CD14-positive monocyte (primary cell): ENCODE measurements at places on chromosomes 3 and 15.

- no peak for DNase-seq
Observed at GRCh38 chr3:192011137-192011536, 550.2 kb downstream of the PYDC2 start.

DNA sequence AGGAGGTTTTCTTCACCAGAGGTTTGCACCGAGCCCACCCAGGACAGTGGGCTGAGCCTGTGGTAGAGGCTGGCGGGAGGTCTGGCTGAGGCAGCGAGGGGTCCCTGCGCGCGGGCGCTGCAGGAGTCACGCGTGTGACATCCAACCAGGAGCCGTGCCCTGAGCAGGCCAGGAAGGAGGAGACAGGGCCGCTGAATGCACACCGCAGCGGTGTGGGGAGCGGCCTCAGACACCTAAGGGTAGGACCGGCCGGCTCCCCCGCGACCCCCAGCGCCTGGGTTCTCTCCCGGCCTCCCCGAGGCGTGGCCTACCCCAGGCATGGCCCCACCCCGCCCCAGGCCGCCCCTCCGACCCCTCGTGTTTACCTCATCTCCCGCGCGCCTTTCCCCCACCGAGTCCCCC, 412 bp downstream of the SLC41A3 start:
- no peak for DNase-seq

DNA sequence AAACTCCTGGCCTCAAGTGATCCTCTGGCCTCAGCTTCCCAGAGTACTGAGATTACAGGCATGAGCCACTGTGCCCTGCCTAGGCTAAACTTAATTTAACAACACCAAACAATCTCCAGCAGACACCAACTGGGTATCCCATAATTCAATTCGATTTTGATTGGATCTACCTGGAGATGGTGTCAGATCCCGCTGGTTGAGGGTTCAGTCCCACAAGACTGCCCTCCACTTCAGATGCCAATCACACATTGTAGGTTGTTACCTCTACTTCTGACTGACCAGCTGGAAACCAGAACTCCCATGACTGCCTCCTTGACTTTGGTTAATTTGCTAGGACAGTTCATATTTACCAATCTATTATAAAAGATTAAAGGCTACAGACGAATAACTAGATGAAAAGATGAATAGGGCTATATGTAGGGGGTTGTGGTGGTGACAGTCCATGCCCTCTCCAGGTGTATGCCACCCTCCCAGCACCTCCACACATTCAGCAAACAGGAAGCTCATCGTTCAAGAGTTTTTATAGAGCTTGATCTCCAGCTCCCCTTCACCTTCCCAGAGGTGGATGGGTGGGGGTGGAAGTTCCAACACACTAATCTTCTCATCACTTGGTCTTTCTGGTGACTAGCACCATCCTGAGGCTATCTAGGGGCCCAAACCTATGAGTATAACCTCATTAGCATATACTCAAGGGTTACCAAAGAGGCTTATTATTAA, 9.3 kb downstream of the B2M start:
- no peak for DNase-seq

- no peak for DNase-seq
Observed at GRCh38 chr3:132164469-132165092, 129.8 kb upstream of the CPNE4 start.

DNA sequence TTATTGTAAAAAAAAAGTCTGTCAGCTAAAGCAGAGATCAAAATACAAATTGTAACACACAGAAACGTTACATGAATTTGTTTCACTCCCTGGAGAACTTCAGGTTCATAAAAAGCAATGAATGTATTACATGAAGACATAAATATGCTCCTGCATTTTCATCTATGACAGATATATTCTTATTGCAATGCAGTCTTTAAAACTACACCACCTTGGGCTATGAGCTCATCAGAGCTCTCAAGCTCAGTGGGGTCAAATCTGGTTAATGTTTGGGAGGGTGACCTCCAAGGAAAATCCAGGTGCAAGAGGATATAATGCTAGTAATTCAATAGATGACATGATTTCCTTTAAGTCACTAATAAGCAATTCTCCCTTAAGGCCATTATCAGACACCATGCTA, 606.8 kb downstream of the EPHA3 start:
- no peak for DNase-seq

DNA sequence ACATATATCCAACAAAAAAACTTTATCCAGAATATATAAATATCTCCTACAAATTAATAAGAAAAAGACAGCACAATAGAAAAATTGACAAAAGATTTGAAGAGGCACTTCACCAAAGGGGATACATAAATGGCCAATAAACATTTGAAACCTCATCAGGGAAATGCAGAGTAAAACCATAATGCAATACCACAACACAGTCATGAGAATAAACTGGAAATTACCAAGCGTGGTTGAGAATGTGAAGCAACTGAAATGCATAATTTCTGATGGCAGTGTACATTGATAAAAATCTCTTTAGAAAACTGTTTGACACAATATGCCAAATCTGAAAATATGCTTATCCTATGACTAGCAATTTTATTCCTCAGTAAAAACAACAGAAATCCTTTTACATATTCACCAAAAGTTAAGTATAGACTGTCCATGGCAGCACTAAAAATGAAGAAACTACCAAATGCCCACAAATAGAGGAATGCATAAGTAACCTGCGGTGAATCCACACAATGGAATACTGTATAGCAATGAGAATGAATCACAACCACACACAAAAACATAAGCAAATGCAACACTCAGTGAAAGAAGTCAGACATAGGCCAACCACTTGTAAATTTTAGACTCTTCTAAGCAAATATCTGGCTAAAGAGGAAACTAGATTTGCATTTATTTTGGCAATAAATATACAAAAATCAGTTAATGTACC, 7.9 kb downstream of the LYZL4 start:
- no peak for DNase-seq

GRCh38 chr3:38038447-38038911, 529 bp upstream of the DLEC1 start:
- DNase-seq, result no peak

DNA sequence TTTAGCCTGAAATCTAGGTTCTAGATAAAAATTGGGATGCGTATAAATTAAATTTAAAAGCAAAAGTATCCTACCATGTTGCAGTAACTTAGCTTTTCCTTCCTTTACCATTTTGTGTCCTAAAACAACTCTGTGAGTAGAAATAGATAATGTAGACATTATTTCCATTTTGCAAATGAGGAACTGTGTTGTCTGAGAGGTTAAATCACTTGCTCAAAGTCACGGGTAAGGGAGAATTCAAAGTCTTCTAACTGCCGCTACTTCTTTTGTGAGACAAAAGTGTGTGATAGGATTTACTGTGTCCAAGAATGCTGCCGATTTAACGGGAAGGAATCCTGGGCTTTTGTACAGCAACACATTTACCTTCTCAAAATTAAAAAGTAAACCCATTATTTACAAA, 40.7 kb downstream of the MYO1E start:
- no peak for DNase-seq

GRCh38 chr15:69749274-69749673, 296.7 kb downstream of the RPLP1 start:
- no peak for DNase-seq

GRCh38 chr15:67049351-67050044, 15.9 kb upstream of the SMAD3 start:
- DNase-seq, result no peak

DNA sequence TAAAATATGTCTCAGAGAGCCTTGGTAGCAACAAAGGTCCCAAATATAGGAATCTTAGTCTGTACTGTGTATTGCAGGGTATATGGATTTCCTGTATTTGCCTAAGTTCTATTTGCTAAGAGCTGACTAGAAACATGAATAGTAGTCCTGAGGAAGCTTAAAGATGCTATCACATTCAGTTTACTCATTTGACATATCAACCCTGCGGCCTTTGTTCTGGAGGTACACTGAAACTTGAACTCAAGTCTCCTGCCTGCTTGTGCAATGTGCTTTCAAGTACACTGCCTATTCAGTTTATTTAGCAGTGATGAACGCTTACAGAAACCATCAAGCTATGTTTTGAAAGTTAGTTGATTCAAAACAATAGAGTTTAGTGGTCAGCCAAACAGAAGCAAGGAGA, 21.1 kb downstream of the IL1RAP start:
- no peak for DNase-seq

DNA sequence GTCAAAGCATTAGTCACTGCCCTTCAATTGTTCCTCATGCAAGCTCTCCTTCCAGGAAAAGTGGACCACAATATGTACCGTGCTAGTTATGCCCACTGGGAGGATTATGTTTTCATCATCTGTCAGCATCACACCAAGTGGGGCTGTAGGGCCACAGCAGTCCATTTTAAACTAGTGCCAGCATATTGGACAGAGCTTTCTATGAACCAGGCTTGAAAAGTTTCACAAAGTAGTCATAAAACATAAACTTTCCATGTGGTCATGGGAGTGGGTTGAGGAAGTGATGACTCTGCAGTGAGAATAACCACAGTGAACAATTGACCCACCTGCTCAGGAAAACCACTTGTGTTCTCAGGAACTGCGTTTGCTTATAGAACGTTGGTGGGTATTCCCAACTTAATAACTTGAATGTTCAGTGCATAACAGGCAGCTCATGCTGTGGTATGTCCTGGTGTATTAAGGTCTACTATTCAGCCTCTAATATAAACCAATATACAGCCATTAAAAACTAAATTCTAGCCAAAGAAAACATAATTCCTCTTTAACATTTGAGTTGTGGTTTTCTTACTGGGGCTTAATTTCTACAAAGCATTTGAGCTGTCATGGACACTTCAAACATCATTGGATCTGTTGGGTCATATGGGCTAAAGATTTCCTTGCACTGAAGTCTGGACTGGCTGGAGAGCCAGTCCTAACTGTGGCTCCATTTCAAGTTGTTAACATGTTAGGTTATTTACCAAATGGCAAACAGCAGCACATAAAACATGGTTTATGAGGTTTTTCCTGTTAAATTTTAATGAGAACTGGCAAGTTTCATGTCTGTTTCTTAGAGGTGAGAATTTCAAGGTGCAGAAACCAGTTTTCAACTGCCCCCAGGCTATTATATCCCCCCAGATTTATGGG, 274.1 kb downstream of the OTOL1 start:
- no peak for DNase-seq

- DNase-seq, result peak; percentile 20
Observed at GRCh38 chr15:33095641-33096040, 98.9 kb downstream of the FMN1 start.

DNA sequence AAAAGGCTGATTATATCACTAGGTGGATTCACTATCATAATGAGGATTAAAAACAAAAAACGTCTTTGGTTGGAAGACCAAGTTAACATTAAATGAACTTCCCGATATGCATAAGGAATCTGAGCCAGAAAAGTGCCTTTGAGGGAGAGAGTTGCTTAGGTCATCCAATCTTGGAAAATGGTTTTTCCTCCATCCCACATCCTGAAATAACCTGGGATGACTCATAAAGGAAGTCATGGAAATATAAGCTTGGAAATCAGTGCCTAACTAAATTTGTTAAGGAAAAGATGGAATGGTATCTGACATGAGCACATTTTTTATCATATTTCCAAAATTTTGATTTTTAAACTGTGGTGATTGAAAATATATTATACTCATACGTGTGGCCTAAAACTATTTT, 66.0 kb downstream of the KBTBD8 start:
- no peak for DNase-seq

DNA sequence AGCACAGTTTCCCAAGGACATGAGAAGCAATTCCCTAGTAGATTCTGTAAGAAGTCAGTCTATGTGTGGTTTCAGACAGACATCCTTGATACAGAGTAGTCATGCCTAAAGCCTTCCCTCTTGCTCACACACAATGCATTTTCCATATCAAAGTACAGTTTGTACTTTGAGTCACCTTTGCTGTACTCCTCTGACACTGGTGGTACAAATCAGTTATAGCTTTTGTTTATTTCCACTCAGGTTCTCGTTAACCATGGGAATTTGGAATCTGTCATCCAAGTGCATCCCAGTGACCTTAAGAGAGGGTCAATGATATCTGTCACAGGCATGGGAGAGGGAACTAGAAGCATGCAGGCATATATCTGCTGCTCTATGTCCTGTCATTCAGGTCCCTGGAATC, 3.6 kb upstream of the GNB4 start:
- no peak for DNase-seq

- no peak for DNase-seq
Observed at GRCh38 chr3:123716411-123716810, 131.6 kb upstream of the HACD2 start.

DNA sequence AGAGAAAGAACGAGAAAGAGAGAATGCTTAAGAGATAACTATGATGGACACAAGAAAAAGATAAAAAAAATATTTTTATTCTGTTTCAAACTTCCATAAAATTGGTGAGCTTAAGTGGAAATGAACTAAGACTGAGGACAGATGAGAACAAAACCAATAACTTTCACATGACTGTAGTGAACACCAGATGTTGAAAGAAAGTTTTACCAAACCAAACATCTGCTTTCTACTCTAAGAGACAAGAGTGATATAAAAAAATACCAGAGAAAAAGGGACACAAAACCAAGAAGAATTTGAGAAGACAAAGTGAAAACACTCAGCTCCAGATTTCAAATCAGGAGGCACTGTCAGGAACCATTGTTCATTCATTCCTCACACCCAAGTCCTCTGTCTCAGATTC, 147.9 kb downstream of the IMPG2 start:
- no peak for DNase-seq

GRCh38 chr15:26235864-26236263, 372.7 kb upstream of the ATP10A start:
- DNase-seq, result no peak

DNA sequence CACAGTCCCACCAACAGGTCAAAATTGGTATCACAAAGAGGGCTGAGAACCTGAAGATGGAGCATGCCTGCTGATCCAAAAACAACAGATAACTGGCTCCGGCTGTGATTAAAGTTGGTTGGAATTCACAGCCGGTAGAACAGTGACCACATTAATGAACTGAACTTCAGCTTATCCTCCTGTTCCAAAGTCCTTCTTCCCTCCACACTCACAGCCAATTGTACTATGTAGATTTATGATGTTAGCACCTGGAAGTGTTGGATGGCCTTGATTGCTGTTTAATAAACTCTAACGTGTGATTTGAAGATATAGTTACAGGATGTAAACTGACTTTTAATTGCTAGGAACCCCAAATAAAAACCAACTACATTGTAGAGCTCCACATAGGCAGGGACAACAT, 367.3 kb upstream of the FRG2C start:
- no peak for DNase-seq

DNA sequence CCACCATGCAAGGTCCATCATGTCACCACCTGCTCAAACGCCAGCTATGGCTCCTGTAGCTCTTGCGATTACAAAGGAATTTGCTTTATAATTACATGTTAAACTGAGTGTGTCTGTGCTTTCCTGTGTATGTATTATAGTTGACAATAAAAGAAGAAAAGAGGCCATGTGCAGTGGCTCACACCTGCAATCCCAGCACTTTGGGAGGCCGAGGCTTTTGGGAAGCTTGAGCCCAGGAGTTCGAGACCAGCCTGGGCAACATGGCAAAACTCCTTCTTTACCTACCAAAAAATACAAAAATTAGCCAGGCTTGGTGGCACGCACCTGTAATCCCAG, 27.0 kb downstream of the ATRIP start:
- DNase-seq, result no peak

GRCh38 chr15:92629975-92630626, 25.5 kb downstream of the FAM174B start:
- DNase-seq, result no peak
